Tibial artery (tissue), 4 donors: ENCODE measurements at places on chromosomes 12 and 14.

DNA sequence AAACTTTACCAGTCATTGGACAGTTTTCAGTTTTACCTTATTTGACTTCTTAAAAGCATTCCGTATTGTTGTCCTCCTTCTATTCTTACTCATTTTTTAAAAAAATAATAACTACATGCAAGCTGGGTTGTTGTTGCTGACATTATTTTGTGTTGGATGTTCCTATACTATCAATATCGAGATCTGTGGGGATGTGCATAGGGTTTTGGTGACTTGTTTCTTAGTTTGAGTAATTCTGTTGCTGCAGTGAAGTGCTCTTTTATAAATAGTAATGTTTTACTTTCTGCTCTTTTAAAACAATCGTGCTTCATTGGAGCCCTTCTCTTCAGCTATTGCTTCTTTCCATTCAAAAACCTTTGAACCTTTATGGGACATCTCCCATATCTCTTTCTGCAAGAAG, 79.4 kb downstream of the METTL25 start:
- H3K4me1 ChIP-seq: no peaks in the 10 kb centered on the region
- no peak for DNase-seq
- peaks cover 29% of the 10 kb centered on the region for H3K36me3 ChIP-seq
- H3K27me3 ChIP-seq: no peaks in the 10 kb centered on the region
- H3K4me3 ChIP-seq: no peak overlapping the region

GRCh38 chr14:55136241-55136640, 7.2 kb downstream of the LGALS3 start:
- H3K27me3 ChIP-seq: no peaks in the 10 kb centered on the region
- peak overlapping the region; percentile 76 for H3K27ac ChIP-seq
- no peak overlapping the region for H3K4me3 ChIP-seq
- peaks cover 56% of the 10 kb centered on the region for H3K4me1 ChIP-seq
- no peak for DNase-seq
- H3K36me3 ChIP-seq: peaks cover 33% of the 10 kb centered on the region

DNA sequence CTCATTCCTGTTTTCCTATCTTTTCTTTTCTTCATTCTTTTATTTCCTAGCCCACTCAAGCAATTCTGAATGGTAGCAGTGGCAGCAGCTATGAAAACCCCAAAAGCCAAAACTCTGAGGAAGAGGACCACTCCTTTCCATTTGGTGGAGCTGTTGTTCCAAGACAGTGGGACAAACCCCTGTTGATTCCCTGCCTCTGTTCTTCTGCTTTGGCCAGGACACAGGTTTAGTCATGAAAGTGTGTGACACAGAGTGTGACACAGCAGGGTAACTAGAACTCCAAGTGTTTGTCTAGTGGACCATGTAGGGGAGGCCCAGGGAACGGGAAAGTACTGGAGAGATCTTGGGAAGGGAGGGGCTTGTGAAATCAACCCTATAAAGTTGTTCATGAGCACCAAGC, 71.1 kb downstream of the PTCSC3 start:
- no peak overlapping the region for H3K27ac ChIP-seq
- no peaks in the 10 kb centered on the region for H3K27me3 ChIP-seq
- H3K4me3 ChIP-seq: no peak overlapping the region

DNA sequence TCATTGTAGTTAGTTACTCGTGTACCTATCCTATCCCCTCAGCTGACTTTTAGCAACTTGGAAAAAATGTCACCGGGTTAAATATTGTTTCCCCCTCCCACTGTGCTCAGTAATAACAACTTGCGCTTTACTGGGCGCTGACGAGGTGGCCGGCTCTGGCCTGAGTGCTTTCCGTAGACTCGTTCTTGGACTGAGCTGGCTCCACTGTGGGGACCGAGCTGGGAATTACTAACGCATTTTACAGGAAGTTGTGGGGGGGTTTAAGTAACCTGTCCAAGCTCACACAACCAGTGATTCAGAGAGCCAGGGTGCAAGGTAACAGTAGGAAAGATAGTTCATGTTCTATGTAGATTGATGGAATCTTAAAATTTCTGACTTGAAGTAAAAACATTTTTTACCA, 82.5 kb upstream of the KICS2 start:
- H3K4me3 ChIP-seq: no peak overlapping the region
- no peak overlapping the region for H3K27ac ChIP-seq
- no peaks in the 10 kb centered on the region for H3K27me3 ChIP-seq
- H3K36me3 ChIP-seq: no peaks in the 10 kb centered on the region
- H3K4me1 ChIP-seq: no peaks in the 10 kb centered on the region

DNA sequence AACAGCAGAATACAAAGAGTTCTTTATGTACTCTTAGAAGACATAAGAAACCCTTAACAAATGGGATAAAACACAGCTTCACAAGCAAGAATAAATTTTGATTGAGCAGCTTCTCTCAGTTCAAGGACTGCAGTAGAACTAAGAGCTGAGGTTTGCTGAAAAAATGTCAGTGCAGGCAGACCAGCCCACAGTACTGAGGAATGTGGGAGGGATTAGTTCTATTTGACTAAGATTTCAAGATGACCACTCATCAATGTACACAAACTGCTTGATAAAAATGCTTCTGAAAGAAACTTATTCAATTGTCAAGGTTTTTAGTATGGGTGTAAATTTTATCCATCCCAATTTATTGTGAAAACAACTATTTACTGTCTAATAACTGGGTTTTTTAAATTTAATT, 138.4 kb downstream of the SEC23A start:
- no peaks in the 10 kb centered on the region for H3K27me3 ChIP-seq
- H3K4me3 ChIP-seq: no peak overlapping the region
- DNase-seq: no peak
- H3K4me1 ChIP-seq: no peaks in the 10 kb centered on the region
- H3K36me3 ChIP-seq: no peaks in the 10 kb centered on the region

- no peak for DNase-seq
- H3K4me3 ChIP-seq: no peak overlapping the region
- H3K27ac ChIP-seq: no peak overlapping the region
- H3K4me1 ChIP-seq: no peaks in the 10 kb centered on the region
These were observed 300.1 kb downstream of the C12orf50 start for GRCh38 chr12:87728931-87729593.

GRCh38 chr12:107349008-107349747, 255.8 kb upstream of the CRY1 start:
- H3K27me3 ChIP-seq: no peaks in the 10 kb centered on the region
- H3K36me3 ChIP-seq: no peaks in the 10 kb centered on the region
- H3K27ac ChIP-seq: no peak overlapping the region
- no peak for DNase-seq

DNA sequence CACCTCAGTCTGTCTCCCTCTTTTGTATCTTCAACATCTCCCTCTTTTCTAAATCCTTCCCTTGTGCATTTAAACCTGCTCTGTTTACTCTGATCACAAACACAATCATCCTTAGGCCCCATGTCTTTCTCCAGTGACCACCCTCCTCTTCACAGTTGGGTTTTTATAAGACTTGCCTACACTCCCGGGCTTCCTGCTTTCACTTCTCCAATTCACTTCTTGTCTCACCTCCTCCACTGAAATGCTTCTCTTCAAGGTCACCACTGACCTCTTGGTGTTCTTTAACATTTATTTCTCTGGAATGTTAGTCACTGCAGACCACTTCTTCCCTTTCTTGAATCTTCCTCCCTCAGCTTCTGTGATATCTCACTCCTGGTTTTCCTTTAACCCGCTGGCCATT, 8.7 kb upstream of the SMCO2 start:
- DNase-seq: no peak
- H3K4me3 ChIP-seq: no peak overlapping the region
- H3K27ac ChIP-seq: no peak overlapping the region
- no peaks in the 10 kb centered on the region for H3K27me3 ChIP-seq
- H3K36me3 ChIP-seq: no peaks in the 10 kb centered on the region
- H3K4me1 ChIP-seq: peaks cover 5% of the 10 kb centered on the region

DNA sequence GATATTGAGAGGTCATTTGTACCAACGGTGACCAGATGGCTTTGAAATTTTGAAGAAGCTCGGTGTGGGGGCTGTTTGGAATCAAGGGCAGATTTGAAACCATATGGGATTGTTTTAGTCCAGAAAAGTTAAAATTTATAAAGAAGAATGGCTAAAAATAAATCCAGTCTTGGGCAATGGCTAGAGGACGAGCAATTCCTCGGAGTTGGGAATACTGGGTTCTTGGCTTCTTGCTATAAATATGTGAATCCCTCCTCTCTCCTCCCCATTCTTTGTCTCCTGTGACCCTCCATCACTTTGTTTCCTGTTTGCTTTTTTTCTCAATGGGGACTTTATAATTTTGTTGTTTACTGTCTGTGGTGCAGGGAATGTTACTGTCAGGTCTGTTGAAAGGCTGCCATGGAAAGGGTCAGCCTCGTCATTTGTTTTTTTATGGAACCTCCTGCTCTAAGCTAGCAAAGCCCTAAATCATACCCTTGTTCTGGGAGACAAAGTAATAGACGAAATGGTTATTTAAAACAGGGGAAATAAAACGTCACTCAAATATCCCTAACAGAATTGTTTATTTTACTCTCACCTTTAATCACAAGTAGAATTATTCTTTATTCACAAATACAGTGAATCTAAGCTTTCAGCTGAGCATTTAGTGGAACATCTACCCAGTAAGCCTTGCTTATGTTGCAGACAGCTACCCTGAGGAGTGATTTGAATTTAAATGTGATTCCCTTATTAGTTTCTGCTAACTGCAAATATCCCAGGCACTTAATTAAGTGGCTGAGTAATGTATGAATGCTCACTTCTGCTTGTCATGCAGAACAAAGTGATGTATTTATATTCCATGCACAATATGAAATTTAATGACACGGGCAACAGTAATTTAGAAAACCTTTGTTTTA, 273.1 kb upstream of the NOVA1 start:
- no peaks in the 10 kb centered on the region for H3K27me3 ChIP-seq
- no peaks in the 10 kb centered on the region for H3K4me1 ChIP-seq
- no peaks in the 10 kb centered on the region for H3K36me3 ChIP-seq
- H3K4me3 ChIP-seq: no peak overlapping the region
- DNase-seq: no peak

GRCh38 chr12:13288501-13288900, 92.0 kb downstream of the EMP1 start:
- H3K4me1 ChIP-seq: no peaks in the 10 kb centered on the region
- H3K27me3 ChIP-seq: no peaks in the 10 kb centered on the region
- H3K4me3 ChIP-seq: no peak overlapping the region
- no peak overlapping the region for H3K27ac ChIP-seq
- H3K36me3 ChIP-seq: no peaks in the 10 kb centered on the region
- DNase-seq: no peak

DNA sequence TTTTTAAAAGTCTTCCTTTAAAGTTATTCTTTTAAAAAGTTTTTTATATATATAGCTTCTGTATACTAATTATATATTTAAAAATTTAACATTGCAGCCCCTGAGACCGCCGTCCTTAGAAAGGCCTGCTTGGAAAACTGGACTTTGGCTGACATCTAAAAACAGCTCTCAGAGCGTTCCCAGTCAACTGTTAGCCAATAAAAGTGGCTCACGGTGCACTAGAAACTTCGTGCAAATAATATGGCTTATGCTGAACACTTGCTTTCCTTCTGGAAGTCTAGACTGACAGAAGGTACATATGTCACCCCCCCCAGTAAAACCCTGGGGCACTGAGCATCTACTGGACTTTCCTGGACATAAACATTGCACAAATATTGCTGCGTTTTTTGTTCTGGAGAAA, 115.0 kb downstream of the KIF21A start:
- H3K4me1 ChIP-seq: no peaks in the 10 kb centered on the region
- no peaks in the 10 kb centered on the region for H3K27me3 ChIP-seq
- no peak overlapping the region for H3K27ac ChIP-seq
- DNase-seq: no peak
- H3K4me3 ChIP-seq: no peak overlapping the region

GRCh38 chr12:98924-99352, 32.4 kb downstream of the IQSEC3 start:
- H3K27me3 ChIP-seq: no peaks in the 10 kb centered on the region
- H3K27ac ChIP-seq: no peak overlapping the region
- no peaks in the 10 kb centered on the region for H3K4me1 ChIP-seq
- H3K36me3 ChIP-seq: no peaks in the 10 kb centered on the region
- no peak overlapping the region for H3K4me3 ChIP-seq

DNA sequence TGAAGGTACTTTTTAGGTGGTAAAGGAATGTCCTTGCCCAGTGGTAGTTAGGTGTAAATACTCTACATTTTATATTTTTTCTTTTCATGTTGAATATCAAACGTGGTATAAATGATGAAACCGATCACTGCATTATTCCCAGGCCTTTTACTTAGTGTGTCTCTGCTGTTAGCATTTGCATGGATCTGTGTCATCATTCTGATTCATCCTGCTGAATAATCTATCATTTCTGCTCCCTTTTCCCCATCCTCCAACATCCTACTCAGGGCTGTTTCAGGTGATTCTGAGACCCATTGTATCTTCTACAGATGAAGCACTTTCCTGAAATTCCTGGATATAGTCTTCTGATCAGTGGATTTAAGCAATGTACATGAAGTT, 61.0 kb upstream of the PTHLH start:
- no peak for DNase-seq
- no peak overlapping the region for H3K27ac ChIP-seq
- H3K27me3 ChIP-seq: no peaks in the 10 kb centered on the region
- H3K4me1 ChIP-seq: no peaks in the 10 kb centered on the region
- H3K4me3 ChIP-seq: no peak overlapping the region

DNA sequence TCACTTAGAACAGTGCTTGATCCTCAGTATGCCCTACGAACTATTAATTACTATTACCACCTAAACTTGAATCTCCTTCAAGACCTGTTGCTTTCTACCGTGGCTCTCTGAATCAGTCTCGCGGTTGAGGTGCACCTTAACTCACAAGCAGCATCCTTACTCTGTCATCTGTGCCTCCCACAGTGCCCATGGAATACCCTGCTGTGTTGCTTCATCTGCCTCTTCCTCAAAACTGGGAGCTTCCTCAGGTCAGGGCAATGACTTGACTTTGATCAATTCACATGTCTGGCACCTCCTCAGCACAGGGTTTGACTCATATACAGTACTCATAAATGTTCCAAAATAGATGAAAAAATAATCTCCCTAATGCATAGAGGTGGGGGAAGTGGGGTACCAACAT, 305.9 kb downstream of the NUAK1 start:
- H3K27ac ChIP-seq: no peak overlapping the region
- no peaks in the 10 kb centered on the region for H3K27me3 ChIP-seq
- no peak for DNase-seq

DNA sequence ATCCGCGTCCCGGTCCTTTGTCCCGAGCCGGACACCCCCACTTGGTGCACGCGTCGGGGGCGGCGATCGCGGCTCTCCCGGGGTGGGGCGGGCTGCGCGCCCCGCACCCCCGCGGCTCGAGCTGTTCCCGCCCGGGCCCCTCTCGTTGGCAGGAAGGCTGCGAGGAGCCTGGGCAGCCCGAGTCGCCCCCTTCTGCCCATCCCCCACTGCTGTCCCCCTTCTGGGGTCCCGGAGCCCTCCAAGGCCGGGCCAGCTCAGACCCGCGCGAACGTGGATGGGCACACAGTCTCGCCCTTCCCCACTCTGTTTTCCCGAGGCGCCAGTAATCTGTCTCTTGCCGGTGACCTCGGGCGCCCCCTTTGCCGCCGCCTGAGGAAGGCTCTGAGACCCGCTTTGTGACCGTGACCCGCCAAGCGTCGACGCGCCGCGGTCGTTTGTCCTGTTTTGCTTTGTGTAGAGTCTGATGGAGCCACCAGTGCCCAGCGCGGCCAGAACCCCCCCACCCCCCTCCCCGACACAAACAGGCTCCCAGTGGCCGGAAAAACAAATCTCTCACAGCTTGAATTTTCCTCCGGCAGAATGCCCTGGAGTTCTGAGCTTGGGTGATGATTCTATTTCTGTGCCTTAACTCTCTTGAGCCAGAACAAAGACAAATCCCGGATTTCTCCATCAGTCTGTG, 610 bp downstream of the C14orf132 start:
- peak overlapping the region; percentile 94 for H3K27ac ChIP-seq
- no peaks in the 10 kb centered on the region for H3K36me3 ChIP-seq
- DNase-seq: peak; percentile 30
- H3K27me3 ChIP-seq: no peaks in the 10 kb centered on the region
